ENCODE measurements at places on chromosomes 5 and 9.
A peak's percentile ranks its signal among the peaks of the same experiment; 100 is the strongest.

DNA sequence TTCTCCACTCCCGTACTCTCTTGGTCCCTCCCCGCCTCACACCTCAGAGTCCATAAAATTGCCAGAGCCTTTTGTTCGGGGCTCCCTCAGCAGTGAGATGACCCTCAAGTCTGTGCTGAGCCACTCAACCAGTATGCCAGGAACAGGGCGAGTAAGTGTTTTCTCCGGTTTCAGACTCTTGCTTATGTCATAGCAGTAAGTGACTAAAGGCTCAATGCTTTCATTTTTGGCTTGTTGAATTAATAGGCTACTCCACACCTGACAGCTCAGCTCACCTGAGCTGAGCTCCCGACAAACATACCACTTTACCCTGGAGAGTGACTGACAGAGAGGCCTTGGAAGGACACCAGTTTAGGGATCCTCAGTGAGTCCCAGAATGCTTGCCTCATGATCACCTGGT, 30.5 kb downstream of the PCSK1 start:
- DNase-seq, result no peak

- no peak for DNase-seq
These were observed 610.4 kb downstream of the ELAVL2 start for GRCh38 chr9:23215688-23216087.

GRCh38 chr5:134086943-134087305, 27.6 kb upstream of the TCF7 start:
- no peak for DNase-seq

DNA sequence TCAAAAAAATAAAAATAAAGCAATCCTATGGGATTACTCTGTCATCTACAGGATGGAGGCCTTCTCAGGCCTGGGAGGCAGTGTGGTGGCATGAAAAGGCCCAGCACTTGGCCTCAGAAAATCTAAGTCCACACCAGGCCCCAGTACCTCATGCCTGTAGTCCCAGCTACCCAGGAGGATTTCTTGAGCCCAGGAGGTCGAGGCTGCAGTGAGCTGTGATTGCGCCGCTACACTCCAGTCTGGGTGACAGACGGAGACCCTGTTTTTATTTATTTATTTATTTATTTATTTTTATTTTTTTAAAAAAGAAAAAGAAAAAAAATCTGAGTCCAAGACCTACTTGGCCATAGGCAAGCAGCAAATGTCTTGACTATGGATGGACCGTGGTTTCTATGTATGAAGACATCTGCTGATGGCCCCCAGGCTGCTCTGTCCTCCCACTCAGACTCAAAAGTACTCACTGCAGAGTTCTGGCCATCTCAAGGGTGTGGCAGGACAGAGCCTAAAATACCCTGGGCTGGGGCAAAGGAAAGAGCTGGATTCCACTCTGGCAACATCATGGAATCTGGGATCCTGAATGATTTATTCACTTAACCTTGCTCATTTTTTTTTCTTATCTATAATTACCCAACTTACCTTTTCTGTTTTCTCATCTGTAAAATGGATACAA, 55.0 kb downstream of the ARHGEF37 start:
- DNase-seq, result no peak

GRCh38 chr9:72661401-72662135, 140.2 kb downstream of the TMC1 start:
- peak; percentile 23 for DNase-seq

DNA sequence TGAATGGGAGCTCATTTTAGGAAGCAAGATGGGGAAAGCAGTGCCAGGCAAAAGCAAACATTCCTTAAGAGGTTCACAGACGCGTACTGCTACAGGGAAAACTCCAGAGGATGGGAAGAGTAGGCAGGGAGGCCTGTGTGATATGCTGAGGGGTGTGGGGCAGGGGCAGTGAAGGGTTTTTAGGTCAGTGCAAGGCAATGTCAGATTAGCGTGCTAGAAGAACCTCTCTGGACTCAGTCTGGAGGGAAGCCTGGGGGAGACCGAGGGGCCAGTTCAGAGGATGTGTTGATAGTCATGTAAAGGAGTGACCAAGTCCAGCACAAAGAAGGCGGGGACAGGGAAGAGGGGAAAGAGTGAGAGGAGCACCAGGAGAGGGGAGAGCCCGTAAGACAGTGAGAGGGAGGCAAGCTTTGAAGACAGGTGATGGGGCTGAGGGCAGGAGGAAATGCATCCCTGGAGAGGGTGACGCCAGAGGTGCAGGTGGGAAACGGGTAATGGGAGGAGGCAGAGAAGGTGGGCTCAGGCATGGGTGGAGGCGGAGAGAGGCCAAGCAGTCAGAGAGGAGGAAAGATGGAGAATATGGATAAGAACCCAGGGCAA, 134.5 kb downstream of the MTX3 start:
- no peak for DNase-seq

DNA sequence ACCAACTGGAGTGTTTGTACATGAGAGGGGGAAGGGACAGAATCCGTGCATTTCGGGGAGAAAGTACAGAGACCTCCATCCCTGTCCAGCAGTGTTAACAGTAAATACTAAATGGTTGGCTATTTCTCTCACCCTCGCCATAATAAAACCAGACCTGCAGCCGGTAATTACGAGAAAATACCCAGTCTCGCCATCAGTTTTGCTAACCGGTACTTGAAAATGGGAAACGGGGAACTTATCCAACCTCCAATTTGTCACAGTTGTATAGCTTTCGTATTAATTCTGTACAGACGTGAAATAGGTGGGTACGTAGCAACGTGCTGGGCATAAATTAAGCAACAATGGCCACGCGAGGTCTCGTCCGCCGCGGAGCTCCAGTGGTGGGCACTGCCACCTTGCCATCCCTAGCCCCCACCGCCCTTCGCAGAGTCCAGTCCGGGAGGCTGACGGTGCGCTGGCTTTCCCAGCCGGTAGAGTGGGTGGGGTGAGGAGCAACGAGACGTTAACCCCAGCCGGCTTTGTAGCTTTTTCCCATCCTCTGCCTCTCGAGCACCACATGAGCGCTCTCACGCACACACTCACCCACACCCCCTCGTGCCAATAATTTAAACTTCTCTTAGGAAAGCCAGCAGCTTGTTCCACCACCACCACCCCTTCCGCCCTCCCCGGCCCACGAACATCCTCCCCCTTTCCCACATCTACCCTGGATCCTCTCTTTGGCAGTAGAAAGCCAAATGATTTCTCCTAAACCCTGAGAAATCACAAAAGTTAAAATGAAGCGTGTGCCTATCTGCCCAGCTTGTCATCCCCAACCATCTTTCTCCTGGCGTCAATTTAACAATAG, 1.8 kb downstream of the ELAVL2 start:
- DNase-seq, result no peak

- DNase-seq, result no peak
These were observed 113.9 kb upstream of the FBXL7 start for GRCh38 chr5:15386122-15386521.

DNA sequence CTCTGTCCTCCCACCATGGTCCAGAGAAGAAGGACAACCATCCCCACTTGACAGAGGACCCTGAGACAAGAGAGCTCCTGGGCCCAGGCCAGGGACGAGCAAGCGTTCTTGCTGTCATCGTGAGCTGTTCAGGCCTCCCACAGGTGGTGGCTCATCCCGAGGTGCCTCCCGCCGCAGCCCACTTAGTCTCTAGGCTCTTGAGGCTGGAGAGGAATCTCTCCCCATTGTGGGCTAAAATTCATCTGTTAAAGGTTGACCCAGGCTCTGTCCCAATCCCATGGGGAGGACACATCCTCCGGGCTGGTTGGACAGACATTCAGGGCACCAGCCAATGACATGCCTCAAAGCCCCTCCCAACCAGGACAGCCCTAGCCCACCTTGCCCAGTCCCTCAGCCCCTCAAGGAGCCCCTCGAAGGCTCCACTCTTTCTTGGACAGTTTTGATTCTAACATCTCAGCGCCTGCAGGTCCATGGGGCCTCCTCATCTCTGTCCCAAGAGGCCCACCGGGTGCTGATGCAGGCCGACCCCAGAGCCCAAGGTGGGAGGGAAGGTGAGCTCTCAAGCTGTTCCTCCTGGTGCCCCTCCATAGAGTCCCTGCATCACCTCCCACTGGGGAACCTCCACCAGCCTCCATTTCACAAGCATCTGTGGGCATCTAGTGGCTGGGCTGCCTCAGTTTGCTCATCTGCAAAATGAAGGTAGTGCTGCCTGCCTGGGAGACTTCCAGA, 52.9 kb downstream of the BARX1 start:
- DNase-seq, result no peak

DNA sequence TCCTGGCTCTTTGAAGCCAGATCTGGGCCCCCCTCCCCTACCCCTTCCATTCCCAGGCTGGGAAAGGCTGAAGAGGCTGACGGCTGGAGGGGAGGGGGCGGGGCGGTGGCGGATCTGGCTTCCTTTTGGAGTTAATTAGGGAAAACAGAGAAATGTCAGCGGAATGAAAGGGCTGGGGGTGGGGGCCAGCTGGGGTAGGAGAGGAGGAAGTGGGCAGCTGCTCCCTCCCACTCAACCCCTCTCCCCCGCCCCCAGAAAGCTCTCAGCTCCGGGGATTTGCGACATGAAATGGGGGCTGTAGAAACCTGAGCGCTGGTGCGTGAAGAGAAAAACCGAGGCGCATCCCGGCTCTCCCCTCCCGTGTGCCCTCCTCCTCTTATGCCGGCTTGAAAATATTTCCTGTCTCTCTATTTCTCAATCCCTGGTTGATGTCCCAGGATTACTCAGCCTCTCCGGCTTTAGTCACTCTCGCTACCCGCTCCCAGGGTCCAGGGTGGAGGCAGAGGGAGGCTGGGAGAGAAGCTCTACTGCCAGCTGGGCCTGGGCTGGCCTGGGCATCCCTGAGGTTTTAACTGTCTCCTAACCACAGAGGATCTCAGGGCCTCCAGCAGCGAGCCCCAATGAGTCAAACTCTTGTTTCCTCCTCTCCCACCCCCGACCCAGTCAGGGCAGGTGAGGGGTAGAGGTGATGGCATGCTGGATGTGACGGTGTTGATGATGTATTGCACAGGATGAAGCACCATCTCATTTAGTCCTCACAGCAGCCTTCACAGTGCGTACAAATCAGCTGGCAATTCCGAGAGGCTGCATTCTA, 20.1 kb downstream of the PCDHGC5 start:
- DNase-seq, result peak; percentile 94

GRCh38 chr5:18749763-18750162, 1115.5 kb downstream of the TAF11L14 start:
- DNase-seq, result no peak

- DNase-seq, result no peak
These were observed 753.3 kb downstream of the IRX1 start for GRCh38 chr5:4348919-4349318.

DNA sequence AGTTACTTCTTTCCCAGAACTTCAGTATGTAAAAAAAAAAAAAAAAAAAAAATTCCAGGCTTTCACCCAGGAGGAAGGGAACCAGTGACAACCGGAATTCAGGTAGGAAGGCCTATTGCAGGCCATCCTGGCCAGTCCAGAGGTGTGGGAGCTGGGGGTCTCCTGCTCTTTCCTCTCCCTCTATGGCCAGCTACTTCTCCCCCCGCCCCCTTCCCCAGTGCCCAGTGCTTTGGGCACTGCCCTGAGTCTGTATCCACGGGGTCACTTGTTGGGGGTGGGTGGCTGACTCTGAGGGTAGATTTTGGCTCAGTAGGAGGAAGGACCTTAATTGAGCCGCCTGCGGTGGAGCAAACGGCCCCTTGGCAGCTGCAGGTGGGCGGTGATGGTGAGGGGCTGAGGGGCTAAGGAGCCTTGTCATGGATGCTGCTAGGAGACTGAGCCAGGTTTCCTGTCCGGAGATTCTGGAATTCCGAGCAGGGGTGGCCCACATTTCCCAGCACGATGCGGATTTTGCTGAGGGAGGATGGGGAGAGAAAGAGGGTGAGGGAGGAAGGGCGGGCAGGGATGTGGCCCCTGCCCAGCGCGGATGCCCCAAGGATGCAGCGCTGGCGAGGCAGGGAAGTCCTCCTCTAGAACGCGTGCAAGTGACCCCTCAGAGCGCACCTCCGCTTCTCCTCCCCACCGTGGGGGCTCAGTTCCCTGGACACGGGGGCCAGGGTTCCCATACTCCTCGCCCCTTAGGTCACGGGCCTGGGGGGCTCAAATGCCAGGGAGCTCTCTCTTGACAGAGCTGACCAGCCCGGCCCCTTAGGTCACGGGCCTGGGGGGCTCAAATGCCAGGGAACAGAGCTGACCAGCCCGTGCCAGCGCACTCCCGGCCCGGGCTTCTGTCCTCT, 1.2 kb upstream of the PHF2 start:
- no peak for DNase-seq

- no peak for DNase-seq
These were observed 2.3 kb downstream of the P4HA2 start for GRCh38 chr5:132225165-132226032.

GRCh38 chr9:125992557-125992956, 245.4 kb downstream of the PBX3 start:
- no peak for DNase-seq

- DNase-seq, result no peak
These were observed 169.1 kb upstream of the CDH18 start for GRCh38 chr5:20157089-20157488.

DNA sequence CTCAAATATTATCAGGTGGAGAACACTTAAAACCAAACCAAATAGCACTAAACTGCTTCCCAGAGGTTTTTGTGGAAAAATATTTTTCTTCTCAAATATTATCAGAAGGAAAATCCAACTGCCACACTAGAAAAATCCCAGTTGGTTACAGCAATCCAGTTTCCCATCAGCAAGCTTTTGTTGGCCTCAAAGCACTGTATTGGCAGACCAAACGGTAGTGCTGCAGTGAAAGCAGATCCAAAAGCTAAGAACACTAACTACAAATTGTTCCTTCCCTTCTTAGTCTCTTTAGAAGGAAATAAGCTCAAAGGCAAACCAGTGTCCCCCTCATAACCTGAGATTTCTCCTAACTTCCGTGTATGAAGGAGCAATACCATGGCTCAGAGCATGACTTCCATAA, 105.3 kb downstream of the TRIM36 start:
- no peak for DNase-seq

- DNase-seq, result no peak
These were observed 408.5 kb downstream of the PTPRD start for GRCh38 chr9:10204276-10204675.

DNA sequence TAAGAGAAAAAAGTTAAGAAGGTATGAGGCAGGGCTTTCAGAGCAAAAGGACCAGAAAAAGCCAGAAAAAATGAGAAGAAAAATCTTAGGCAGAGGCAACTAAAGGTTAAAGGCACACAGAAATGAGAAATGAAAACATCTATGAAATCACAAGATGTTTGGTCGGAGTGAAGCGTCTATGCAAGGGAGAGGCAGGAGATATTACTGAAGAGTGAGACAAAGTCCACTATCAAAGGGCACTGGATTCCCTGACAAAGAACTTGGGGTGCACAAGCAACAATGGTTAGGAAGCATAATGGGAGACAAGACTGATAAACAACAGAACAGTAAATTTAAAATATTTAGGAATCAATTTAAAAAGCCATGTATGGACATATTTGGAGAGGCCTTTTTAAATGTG, 16.9 kb downstream of the PANK3 start:
- no peak for DNase-seq

DNA sequence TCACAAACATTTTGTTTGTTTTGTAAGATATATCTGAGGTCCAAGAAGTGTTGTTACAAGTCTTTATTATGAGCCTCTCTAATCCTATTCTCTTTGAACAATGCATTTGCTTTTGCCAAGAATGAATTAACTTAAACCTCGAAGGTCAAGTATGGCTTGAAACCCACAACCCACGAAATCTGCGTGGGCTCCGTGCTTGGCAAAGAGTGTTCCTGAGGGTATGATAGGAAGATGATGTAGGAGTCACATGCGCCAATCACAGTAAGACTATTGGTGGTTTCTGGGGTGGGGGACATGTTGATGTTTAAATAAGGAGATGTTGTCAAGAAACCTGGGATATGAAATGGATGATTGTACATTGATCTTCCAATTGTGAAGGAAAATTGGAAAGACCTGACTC, 330.8 kb upstream of the RFX3 start:
- no peak for DNase-seq

GRCh38 chr9:1443450-1443849, 393.3 kb downstream of the DMRT2 start:
- no peak for DNase-seq
